Activated naive CD4-positive, alpha-beta T cell (primary cell): ENCODE measurements at places on chromosomes 2 and 18.

- DNase-seq = no peak
Observed at GRCh38 chr2:37142546-37142945, 14.2 kb downstream of the EIF2AK2 start.

GRCh38 chr2:110869472-110870446, 137.4 kb downstream of the ACOXL start:
- DNase-seq = no peak

DNA sequence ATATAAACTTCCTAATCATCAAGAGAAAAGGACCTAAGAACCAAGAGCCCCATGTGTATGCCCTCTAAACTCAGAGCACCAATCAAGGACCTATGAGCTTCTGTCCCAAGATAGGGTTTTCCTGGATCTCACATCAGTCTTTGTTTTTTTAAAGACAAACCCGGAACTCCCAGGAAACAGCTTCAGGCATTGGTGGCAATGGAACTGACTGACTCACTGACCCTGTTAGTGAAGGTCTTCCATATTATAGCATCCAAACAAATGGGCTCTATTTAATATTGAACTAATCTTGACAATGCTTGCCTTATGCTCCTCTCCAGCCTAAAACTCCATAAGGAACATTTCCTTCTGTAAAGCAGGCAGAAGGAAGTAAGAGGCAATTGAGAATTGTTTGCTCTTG, 63.5 kb upstream of the RPE start:
- DNase-seq = no peak

DNA sequence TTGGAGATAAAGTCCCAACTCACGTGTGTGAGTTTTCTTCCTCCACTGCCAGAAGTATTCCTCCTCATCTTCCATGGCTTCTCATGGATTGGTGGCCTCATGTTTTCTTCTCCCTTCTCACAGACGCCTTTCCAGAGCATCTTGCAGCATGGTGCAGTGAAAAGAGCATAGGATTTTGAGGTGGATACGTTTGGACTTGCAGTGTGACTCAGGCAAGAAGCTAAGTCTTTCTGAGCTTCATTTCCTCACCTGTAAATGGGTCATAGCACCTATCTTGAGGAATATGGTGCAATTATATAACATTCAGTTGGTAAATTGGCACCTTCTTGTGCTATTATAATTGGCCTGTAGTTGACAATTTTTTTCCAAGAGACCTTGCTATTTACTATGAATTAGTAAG, 247.6 kb downstream of the RDH14 start:
- no peak for DNase-seq

- DNase-seq = no peak
Observed at GRCh38 chr2:146997488-146997887, 847.3 kb upstream of the ACVR2A start.

DNA sequence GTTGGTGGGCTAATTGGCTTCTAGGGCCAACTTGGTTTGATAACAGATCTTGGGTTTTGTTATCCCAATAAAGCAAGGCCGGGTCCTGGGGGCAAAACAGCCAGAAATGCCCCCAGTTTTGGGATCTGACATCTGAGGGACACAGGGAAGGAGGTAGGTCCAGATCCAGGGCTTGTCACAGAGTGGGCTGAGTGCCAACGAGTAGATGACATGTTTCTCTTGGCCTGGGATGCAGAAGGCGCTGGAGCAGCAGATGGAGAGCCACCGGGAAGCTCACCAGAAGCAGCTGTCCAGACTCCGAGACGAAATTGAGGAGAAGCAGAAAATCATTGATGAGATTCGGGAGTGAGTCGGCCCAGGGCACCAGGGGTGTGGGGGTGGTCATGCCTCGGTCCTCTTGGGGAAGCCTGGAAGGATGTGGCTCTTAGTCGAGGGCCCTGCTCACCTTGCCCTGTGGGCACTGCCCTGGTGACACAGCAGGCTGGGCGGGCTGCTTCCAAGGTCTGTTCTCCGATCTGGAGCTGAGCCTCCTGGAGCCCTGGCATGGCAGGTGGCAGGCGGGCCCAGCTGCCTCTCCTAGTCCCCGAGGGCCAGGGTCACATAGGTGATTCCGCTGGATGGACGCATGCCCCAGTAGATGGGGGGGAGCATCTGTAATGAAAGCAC, 40.2 kb upstream of the LYPD6B start:
- DNase-seq = no peak

GRCh38 chr2:36663851-36664695, 32.4 kb upstream of the VIT start:
- DNase-seq = no peak

- DNase-seq = no peak
Observed at GRCh38 chr2:158484892-158485556, 28.3 kb downstream of the PKP4 start.

GRCh38 chr2:195490319-195490718, 166.7 kb upstream of the SLC39A10 start:
- DNase-seq = no peak

DNA sequence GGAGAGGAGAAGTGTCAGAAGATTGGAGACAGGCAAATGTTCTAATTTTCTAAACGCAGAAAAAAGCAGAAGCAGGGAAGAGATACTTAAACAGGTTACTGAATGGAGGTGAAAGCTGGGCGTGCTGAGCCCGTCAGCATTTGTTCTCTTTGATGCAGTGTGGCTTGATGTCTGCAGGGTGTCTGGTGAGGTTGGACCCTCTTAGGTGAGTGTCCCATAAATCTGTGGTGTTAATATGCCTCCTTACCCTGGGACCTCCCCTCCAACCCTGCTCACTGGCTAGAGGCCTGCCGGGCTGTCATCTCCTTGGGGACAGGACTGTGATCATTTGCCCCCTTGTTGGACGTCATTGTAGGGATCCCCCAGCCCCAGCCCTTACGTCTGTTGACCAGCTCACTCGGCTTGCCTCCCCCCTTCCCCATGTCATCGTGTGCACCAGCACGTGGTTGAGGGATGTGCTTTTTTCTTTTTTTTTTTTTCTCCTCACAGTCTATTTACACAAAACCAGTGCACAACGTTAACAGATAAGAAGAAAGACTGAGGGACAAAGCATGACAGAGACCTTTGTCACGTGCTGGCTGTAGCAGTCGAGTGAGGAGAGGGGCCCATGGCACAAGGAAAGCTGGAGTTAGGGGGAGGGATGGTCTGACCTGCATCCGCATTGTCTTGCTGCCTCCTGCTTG, 56.4 kb downstream of the NCK2 start:
- no peak for DNase-seq

DNA sequence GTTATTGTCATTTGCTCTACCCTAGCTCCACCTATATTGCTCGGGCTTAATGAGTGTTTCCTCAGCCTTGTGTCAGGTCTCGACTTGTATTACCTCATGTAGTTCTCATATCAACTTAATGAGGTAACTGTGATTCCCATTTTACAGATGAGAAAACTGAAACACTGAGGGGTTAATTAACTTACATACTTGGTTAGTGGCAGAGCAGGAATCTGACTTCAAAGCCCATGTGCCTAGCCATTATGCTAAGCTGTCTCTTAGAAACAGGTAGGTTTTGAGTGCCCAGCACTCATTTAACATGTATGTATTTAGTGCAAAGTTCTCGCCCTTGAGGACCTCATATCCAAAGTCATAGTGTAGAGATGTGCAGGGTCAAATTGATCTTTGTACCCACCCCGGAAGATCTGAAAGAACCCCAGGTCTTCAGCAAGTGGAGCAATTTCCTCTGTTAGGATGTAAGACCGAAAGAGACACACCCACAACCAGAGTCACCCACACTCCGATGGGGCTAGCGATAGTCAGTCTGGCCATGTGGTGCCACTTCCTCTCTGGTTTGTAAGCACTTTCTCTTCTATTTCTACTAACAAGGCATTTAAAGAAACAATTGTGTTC, 121.0 kb upstream of the SLC39A10 start:
- no peak for DNase-seq

GRCh38 chr2:42385225-42385624, 24.2 kb upstream of the COX7A2L start:
- no peak for DNase-seq

GRCh38 chr2:187461294-187462261, 13.5 kb upstream of the CALCRL start:
- no peak for DNase-seq

GRCh38 chr18:31206787-31207381, 44.2 kb upstream of the DSC1 start:
- no peak for DNase-seq

- DNase-seq = no peak
Observed at GRCh38 chr2:240637901-240638345, 12.6 kb downstream of the GPR35 start.

DNA sequence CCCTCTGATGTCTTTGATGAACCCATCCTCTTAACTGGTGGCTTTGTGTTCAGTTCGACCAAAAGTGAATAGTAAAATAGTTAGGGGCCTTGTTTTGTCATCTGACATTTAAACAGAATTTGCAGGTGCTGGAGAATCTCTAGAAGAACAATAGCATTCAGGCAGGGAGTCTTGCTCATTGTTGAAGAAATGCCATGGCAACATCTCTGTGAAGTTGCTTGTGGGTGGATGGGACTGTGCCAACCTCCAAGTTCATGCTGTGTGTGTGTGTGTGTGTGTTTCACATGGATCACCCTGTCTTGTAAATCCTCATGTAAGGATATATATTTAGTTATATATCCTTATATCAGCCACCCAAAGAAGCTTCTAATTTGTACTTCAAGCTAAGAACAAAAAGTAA, 66.7 kb downstream of the SKA1 start:
- no peak for DNase-seq

- no peak for DNase-seq
Observed at GRCh38 chr2:54402350-54402749, 53.8 kb upstream of the SPTBN1 start.

DNA sequence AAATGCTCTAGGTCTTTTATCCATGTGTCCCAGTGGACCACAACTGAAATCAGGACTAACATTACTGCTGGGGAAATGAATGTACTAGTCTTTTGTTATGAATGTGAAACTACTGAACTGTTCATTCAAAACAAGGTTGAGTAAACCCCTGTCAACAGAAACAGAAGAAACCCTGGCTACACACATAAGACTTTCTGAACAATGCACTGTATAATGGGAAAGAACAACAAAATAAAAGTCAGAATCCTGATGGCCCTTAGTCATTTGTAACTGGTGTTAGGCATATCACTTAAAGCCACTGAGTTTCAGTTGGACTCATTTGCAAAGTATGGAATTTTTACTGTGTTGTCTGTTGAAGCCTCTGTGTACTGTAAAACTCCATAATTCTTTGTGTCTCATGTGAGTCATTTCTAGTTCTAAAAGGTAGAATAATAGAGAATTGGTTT, 77.0 kb upstream of the UBXN4 start:
- no peak for DNase-seq

- DNase-seq = no peak
Observed at GRCh38 chr2:66445925-66446871, 11.3 kb downstream of the MEIS1 start.

- DNase-seq = no peak
Observed at GRCh38 chr2:230774348-230774951, 61.8 kb downstream of the CAB39 start.

GRCh38 chr2:239700686-239701345, 300.0 kb upstream of the HDAC4 start:
- DNase-seq = no peak

GRCh38 chr2:100416935-100417710, at the start of gene CHST10:
TSS of gene CHST10 (minus strand) at chr2:100417668. CDS start at chr2:100406675, 10,993 bp downstream.
- DNase-seq = peak; percentile 45

DNA sequence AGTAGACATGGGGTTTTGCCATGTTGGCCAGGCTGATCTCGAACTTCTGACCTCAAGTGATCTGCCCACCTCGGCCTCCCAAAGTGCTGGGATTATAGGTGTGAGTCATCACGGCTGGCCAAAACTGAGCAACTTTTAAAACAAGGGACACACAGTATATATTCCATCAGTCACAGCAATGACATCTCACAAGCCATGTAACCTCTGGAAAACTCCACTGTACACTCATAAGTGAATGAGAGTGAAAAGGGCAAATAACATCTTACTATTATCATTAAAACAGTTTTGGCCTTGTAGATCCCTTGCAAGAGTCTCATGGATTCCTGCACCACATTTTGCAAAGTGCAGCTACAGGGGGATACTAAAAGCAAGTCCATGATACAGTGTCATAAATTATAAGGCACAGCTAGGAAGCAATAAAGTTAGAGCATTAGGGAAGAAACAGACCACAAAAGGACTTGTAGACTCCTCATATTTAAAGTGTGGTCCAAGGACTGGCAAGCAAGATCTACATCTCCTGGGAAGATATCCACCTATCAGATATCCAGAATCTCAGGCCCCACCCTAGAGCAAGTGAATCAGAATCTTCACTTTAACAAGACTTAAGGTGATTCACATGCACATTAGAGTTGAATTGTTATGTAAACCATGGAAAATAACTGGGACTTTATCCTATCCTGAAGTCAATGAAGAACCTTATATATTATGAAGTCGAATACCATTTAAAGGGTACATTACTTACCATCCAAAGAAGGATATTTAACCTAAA, 5.7 kb downstream of the SMC6 start:
- DNase-seq = no peak

GRCh38 chr18:49751427-49752094, 61.8 kb downstream of the ACAA2 start:
- DNase-seq = no peak

- DNase-seq = no peak
Observed at GRCh38 chr2:8059794-8060193, 622.1 kb upstream of the ID2 start.

- no peak for DNase-seq
Observed at GRCh38 chr18:67081482-67082211, 434.9 kb downstream of the DSEL start.

- DNase-seq = no peak
Observed at GRCh38 chr2:85823951-85824350, 64.8 kb downstream of the ST3GAL5 start.

DNA sequence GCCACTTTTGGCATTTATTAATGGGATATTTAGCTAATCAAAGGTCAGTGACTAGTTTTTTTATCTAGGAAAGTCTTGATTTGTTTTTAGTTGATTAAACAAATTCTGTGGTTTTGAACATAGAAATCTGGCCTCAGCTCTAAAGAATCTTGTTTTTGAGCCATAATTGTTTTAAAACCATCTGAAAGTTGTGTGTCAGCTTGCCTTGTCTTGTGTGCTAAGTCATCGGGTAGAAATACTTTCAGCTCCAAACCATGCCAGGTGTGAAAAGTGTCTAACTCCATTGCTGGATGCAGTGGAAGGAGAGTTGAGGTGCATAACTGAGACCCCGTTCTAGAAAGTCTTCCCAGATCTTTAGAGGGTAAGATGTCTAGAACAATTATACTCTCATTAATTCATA, 22.7 kb downstream of the FARP2 start:
- DNase-seq = no peak

GRCh38 chr18:76997951-76998808, 134.4 kb downstream of the MBP start:
- no peak for DNase-seq

- DNase-seq = no peak
Observed at GRCh38 chr18:21450913-21451312, 149.6 kb downstream of the ESCO1 start.
